ENCODE measurements at places on chromosomes 6 and 20.

DNA sequence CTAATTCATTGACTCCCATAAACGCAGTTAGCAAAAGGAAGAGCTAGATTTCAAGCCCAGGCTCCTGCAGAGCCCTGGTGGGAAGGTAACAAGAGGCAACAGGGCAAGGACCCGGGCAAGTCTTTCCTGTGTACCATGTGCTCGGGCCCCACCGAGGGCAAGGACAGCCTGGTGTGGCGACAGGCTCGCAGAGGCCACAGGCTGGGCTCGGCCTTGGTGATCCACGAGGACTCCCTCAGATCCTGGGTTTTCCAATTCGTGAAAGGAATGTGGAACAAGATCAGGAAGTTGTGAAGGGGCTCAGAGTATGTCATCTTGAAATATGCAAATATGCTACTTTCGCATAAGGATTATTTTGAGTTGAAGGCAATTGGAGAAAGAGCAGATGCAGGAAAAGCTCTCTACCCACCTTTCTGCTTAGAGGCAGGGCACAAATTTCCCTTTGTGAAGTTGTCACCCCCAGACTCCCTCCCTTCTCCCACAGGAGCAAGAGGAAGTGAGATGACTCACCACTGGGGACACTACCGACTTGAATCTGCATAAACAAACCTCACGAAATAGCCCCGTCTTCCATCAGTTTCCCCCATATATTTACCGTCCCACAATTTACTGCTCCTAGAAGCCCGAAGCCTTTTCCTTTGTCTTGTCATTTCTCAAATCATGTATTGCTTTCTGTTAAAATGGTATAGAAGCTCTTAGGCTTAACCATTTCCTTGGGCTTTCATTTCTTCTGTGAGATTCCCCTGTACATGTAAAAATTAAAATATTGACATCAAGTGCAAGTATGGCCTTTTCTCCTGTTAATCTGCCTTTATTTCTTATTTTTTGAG lies 79.0 kb downstream of the PSMG4 start:
- peak; percentile 65 for DNase-seq

- no peak for DNase-seq
Observed at GRCh38 chr20:63265891-63266515, 6.6 kb upstream of the ARFGAP1 start.

GRCh38 chr6:5164092-5164491 lies 79.0 kb downstream of the PPP1R3G start:
- no peak for DNase-seq

DNA sequence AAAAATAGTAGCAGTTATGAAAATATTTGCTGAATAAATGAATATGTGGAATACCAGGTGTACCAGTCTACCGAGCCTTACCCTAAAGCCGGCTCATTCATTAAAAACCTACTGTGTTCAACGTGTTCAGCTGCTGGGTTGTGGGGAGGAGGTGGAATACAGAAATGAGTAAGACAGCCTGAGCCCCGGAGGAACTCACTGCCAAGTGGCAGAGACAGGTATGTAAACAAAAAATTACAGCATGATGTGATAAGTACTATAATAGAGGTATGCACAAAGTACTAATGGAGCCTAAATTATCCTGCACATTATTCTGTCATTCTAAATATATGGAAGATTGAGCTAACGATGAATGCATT lies 6.8 kb upstream of the ADTRP start:
- no peak for DNase-seq

- no peak for DNase-seq
Observed at GRCh38 chr6:92826633-92827032, 592.7 kb downstream of the EPHA7 start.

- DNase-seq = peak; percentile 77
Observed at GRCh38 chr6:159151266-159151855, 17.8 kb upstream of the FNDC1 start.

DNA sequence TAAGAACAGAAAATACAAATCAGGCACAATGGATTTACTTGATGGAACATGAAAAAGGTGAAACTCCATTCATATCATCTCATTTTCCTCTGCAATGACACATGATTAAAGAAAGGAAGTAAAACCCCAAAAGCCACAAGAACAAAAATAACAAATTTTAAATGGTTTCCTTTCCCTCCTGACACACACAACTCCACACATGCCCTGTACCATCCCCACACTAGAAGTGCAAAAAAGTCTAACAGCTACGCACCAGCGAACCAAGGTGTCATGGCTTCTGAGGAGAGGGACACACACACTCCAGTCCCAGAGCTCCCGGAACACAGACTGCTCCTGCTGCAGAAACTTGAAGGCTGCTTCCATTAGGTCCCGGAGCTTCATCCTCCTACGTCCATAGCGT lies 25.3 kb downstream of the MDN1 start:
- DNase-seq = no peak

DNA sequence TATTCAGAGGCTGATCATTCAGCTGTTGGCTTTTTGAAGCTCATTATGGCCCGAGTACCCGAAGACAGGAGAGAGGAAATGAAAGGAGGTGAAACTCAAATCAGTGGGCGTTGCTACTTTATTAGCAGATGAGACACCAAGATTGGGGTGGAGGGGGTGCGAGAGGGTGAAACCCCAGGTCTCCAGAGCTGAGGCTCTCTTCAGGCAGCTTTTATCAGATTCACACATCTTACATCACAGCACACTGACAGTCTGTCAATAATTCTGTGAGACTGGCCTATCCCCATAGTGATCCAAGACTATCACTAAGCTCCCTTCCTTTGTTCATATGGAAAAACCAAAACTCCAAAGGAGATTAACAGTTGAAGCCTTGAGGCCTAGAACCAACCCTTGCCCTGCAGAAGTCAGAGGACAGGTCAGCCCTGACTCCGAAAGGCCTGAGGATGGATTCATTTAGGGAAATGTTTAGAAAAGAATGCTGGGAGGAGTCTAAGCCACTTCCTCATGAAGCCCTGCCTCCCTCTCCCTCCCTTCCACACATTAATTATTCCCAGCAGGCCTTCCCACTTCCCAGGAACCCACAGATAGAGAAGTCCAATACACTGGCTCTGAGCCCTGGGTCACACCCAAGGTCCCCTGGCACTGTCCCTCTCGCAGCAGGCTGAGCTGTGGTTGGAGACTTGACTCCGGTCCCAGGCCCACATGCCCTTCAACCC lies 23.2 kb downstream of the TRERF1 start:
- peak; percentile 34 for DNase-seq

DNA sequence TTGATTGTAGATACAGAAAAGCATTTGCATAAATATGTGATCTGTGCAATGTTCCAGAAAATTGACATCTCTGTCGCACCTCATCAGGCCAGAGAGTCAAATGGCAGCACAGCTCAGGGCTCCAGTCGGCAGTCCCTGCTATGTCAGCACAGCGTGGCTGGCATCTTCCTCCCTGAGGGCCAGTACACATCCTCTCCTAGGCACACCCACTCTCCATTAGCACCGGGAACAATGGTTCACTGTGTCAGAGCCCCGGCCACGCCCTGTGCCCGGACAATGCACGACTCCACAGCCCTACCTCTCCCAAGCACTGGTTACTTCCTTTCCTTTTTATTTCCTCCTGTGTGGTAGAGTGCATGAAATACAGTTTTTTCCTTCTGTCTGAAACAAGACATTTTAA lies 114.9 kb downstream of the FOXC1 start:
- peak; percentile 3 for DNase-seq

- DNase-seq = peak; percentile 70
Observed at GRCh38 chr6:32047855-32048766, 9.9 kb downstream of the CYP21A2 start.

DNA sequence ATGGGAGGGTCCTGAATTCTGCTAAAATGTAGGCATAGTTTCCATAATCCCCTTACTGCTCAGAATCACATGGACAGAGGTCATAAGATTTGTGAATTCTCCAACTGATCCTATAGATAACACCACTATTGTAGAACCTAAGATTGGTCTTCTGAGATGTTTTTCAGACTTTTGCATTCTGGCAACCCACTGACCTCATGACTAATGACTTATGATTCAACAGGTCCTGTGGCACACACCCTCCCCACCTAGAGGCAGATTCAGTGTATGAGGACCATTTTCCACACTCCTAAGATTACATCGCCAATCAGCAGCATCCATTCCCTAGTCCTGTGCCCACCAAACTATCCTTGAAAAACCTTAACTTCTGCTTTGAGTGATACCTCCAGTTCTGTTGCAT lies 207.2 kb downstream of the BTBD9 start:
- DNase-seq = no peak

GRCh38 chr6:54132587-54132986 lies 21.3 kb downstream of the MLIP start:
- no peak for DNase-seq

- DNase-seq = no peak
Observed at GRCh38 chr6:104969785-104970581, 13.1 kb downstream of the LIN28B start.

GRCh38 chr6:54291146-54291545 lies 17.1 kb upstream of the TINAG start:
- no peak for DNase-seq

- DNase-seq = peak; percentile 77
Observed at GRCh38 chr6:149482545-149483333, 2.1 kb downstream of the ZC3H12D start.

- DNase-seq = no peak
Observed at GRCh38 chr6:2165286-2165685, 80.1 kb downstream of the GMDS start.

DNA sequence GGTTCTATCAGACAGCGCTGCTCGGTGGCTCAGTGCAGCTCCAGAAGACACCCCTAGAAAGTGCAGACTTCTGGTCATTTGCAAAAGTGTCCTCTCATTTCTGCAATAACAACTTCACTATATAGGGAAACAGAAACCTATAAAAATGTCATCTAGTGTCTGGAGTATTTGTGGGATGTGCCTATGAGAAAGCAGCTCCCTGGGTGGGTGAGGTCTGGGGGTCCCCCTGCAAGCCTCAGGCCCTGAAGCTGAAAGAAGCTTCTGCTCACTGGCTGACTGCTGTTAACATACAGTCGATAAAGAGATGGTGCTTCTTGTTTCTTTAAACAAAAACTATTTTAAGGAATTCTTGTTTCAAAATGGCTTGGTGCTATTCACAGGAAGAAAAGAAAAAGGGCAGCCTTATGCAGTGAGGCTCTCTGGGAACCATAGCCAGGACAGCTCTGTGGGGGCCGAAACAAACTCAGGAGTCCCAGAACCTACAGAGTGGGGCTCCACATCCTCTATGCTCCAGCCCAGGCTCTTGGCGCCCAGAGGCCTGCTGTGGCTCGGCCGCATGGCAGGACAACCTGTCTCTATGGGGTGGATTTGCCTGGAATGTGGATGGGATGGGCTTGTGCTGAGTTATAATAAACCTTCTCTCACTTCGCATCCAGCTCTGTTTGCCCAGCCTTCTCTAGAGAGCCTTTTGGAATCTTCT lies 109.7 kb downstream of the BANF2 start:
- DNase-seq = no peak

DNA sequence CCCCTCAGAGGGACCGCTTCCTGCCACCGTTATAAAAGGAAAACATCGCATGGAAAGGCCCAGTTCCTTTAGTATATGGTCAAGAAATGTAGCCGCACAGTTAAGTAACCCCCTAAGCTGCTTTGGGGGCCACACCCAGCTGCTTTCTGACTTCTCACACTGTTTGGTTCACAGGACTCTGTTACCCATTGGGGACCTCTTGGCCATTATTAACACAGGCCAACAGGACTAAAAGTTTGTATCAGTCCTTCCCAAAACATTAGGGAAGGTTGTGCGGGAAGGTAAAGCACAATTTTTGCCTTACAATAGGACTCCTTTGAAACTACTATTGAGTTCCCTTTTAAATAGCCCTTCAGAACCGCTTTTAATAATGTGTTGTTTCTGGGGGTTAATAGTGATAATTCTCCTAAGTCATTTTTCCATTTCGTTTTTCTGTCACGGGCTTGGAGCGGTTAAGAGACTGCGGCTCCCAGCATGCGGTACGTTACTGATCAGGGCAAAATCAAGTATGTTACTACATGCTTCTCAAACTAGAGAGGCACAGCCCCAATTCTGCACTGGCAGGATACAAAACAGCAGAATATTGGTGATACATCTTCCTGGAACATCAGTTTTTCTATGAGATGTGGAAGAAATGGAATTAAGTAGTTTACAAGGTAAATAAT lies 668 bp upstream of the RPP40 start:
- no peak for DNase-seq

DNA sequence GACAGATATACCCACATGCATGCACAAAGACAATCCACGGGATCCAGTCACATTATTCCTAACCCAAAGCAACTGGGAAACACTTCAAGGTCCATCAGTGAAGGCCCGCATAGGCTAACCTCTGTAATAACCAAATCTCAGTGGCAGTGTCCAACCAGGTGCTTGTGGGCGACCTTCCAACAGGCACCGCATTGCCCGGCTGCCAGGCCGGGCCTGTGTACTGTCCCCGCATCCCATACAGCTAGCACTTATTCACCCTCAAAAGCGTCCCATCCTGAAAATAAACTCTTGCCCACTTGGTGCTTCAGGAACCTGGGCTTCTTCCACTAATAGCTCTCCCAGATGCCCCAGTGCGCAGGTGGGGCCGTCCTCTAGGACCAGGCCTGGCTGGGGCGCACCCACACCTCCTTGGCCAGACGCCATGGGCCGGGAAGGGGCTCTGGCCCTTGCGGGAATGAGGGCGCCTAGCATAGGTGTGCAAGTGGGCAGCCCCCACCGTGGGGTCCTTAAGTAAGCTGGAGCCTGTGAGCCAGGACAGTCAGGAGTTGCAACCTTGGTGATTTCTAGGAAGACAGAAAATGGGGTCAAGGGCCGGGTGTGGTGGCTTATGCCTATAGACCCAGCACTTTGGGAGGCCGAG lies 1.1 kb upstream of the ENTPD6 start:
- no peak for DNase-seq

- peak; percentile 57 for DNase-seq
Observed at GRCh38 chr6:134517145-134517658, 199.3 kb upstream of the SGK1 start.

- no peak for DNase-seq
Observed at GRCh38 chr20:59146780-59147565, 16.6 kb upstream of the ZNF831 start.

DNA sequence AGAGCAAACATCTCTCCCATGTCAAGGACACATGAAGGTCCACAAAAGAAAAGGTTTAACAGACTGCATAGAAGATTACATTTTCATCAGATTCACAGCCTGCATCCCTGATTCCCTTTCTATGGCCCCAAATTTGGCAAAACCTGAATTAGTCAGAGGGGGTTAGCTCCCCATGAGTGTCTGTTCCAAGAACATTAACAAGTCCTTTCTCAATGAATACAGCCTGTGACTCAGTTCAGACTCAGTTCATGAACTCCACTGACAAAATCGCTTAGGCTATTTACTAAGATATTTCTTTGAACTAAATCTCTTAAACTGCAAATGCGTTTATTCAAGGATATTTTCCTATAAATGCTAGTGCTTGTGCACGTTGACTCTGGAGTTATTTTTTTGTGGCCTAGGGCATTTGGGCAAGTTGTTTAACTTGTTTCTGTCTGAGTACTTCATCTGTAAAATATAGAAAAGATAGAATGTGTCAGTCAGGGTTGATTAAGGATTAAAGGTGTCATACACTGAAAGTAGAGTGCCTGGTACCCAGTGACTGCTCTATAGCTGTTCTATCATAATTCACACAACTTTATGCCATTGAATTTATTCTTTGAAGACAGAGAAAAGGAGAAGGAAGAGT lies 422.6 kb downstream of the HTR1B start:
- no peak for DNase-seq

- DNase-seq = peak; percentile 15
Observed at GRCh38 chr6:72966628-72967280, 258.5 kb downstream of the KHDC1L start.

Measured in suppressor macrophage treated with lipopolysaccharide for 4 hours (primary cell).